D341Med (cell line): ENCODE measurements at places on chromosomes 6 and 20.

GRCh38 chr6:112562301-112563231, 215.4 kb downstream of the RFPL4B start:
- DNase-seq = no peak

DNA sequence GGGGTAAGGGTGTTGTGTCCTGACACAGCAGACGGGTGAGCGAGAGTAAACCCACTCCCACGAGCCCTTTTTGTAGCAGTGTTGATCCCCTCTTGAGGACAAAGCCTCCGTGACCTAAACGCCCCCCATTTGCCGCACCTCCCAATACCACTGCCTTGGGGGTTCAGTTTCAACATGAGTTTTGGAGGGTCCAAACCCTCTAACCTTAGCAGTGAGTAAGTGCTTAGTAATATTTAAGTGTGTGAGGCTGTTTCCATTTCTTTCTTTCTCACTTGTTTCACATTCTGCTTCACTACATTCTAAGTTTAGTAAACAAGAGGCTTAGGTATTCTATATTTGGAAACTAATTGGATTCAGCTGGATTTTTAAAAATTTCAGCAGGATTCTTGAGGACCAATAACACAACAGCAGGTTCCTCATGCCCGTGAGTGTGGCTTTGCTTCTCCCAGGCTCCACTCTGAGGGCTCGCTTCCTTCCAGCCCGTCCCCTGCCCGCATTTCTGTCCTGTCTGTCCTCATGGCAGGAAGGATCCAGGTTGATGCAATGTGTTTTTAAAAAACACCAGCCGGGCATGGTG, 41.2 kb downstream of the SNX9 start:
- no peak for DNase-seq

- DNase-seq = peak; percentile 58
These were observed 28.7 kb downstream of the PTPRK start for GRCh38 chr6:128491610-128492206.

GRCh38 chr6:34723203-34723602, 26.6 kb upstream of the ILRUN start:
- no peak for DNase-seq

GRCh38 chr20:9369557-9369956, 144.8 kb upstream of the LAMP5 start:
- DNase-seq = no peak

- DNase-seq = no peak
These were observed 5.6 kb downstream of the TFAP2A start for GRCh38 chr6:10409233-10409721.

DNA sequence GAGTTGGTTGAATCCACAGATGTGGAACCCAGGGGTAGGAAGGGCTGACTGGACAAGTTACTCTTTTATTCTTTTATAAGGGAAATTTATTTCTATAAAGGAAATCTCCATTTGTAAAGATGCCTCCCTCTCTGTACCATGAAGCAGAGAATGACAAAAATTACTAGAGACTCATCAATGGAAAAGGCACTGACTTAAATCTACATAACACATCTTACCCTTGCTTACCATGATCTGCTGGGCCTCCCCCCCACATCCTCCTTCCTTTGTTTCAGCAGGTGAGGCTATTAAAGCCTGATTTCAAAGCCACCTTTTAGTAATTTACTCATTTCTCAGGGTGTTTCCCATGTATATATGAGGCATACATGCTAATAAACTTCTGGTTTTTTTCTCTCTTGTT, 130.2 kb upstream of the HDDC2 start:
- no peak for DNase-seq

- DNase-seq = no peak
These were observed 11.6 kb downstream of the DUSP15 start for GRCh38 chr20:31858760-31859083.

DNA sequence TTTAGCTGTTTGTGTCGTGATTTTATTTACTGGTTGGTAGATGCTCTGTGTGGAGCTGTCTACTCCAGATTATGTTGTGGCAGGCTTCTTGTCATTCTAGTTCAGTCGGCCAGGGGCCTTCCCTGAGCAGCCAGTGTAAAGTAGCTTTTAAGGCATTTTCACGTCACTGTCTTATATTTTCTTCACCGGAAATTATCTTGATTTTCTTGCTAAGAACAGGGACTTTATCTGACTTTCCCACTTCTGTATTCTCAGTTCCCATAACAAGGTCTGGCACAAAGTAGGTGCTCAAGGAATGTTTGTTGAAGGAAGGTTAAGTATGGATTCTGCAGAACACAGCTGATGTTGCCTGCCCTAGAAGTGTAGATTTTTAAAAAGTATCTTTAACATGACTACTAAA, 868 bp downstream of the LTV1 start:
- no peak for DNase-seq

- no peak for DNase-seq
These were observed 616.2 kb downstream of the EPM2A start for GRCh38 chr6:145119081-145119480.

GRCh38 chr6:125067552-125067951, 86.0 kb upstream of the TPD52L1 start:
- no peak for DNase-seq

GRCh38 chr6:125872259-125872921, 81.6 kb downstream of the NCOA7 start:
- DNase-seq = no peak

- no peak for DNase-seq
These were observed at the start of gene CRISP2 for GRCh38 chr6:49713346-49713745. TSS of gene CRISP2 (minus strand) at chr6:49713543. CDS start at chr6:49709196, 4,347 bp downstream.

DNA sequence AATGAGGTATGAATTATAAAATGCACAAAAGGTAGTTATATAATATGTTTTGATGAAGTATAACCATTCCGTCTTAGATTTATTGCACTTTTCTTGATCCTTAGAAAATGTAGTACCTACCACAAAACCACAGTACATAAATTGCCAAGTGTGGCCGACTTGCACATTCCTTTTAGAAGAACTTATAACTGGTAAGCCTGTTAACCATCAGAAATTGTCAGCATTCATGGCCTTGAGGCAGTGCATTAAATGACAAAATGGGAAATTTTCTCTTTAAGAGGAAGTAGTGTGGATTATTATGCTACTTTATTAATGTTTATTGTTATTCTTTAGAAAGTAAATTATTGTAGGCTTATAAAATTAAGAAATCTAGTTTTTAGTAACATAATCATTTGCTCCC, 29.6 kb downstream of the TAB2 start:
- no peak for DNase-seq

DNA sequence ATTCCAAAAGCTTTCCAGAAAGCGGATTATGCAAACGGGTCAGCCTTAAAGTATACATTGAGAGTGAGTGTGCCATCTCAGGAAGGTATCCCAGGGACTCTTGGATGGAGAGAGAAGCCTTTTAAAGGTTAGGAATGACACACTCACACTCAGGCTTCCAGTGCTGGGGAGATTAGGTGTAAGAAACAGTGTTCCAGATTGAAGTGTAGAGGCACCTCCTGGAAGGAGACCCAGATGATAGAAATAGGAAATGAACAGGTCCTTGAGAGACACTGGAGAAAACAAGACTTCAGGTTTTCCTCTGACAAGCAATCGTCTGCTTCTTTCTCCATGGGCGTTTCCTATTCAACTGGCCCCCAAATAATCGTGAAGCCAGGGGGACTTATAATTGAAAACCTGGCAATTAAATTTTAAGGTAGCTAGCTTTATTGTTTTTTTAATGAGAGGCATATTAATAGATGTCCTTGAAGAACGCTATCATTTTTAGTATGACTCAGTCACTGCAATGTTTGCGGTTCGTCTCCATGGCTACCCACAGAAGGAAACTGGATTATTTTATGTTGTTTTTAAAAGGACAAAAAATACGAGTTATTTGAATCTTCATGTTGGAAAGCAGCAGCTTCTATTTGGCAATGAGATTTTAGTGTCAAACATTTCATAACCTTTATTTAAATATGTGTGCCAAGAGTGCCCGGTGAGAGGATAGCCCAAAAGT, 85.3 kb downstream of the TRMT6 start:
- DNase-seq = no peak

GRCh38 chr6:126300126-126300525, 39.8 kb upstream of the CENPW start:
- no peak for DNase-seq

DNA sequence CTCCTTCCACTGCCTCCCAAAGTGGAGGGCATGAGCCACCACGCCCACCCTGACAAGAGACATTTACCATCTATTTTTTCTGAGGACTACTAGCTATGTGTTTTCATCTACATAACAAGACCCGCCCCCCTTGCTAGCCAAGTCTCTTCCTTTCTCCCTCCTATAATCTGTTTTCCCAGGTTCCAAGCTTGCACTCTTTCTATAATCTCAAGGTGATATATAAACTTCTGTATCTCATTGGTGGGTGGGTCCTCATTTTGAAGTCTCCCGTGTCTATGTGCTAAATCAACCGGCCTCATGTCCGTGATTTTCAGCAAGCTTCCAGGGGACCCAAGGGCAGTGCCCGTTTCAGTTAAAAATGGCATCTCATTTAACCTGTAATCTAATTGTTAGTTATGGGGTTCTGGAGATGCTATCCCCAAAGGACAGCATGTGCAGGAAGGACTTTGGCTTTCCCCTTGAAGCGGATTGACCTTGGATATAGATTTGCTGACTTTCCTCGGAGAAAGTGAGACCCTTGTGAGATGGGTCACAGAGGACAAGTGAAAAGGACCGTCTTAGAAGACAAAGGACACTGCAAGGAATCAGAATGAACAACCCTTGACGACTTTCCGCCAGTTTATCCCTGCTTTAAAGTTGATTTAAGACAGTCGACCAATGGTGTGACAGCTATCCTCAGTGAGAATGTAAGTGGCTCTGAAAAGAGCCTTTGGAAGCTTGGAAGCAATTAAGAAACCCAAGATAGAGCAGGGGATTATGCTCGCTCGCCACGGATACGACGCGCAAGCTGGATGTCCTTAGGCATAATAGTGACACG, 22.4 kb downstream of the OR2B2 start:
- no peak for DNase-seq

DNA sequence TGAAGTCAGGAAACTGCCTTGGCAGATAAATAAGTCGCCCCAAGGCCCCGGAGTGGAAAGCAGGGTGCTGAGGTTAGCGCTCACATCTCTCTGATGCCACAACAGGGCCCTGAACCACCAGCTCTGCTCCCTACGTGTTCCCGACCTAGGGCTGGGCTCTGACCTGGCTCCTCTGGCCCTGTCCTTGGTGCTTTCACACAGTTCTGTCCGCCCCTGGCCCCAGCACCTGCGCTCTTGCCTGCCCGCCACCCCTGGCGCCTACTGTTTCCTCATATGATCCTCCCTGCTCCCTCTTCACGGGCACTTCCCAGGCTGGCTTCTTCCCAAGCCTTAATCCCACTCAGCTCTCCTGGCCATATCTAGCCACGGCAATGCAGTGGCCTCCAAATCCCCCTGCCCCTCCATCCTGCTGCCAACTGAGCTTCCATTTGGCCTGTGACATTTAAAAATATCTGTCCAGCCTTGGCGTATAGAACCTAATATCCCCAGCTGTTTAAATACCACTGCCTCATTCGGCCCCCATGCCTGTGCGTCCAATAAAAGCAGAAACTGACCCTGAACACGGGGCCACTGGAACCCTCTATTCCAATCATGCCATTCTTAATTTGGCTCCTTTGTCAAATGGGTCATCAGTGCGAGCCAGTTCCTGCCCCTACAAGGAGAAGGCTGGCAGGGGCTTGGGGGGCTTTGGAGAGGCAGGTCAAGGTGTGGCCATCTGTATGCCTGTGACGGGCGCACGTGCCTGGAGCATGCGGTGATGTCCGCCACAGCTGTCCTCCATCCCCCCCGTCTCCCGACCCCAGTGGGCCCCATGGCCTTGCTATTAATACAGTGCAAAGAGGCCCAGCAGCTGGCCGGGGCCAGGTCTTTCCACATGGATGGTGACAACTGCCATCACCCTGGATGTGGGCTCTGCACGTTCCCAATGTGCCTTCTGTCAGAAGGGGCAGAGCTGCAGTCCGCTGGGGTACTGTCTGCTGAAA, 27.7 kb downstream of the GNAS-AS1 start:
- DNase-seq = no peak

DNA sequence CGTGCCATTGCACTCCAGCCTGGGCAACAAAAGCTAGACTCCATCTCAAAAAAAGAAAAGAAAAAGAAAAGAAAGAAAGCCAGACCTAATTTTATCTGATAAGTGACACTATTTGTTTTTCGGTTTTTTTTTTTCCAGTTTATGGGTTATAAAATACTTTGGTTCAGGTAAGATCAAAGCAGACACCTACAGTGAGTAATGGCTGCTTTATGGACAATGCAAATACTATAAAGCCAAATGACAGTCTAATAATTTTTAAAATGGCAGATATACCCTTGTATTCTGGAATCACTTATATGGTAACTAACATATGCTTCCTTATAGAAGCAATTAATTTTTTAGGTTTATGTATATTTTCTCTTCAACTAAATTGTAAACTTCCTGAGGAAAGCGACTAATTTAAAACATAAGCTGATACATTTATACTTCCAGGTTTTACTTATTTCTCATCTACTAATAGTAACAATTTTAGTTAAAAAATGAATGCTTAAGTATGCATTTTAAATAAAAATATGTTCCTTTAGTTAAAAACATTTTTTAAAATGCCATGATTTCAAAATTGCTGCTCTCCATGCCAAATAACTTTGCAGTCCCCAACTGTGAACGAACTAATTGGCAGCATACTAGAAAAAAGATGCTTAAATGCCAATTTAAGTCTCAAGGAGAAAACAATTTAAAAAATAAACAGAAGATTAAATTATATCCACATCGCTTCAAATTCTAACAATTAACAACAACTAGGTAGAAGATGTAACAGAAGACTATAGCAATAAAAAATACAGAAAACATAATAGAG, 38.5 kb downstream of the KIAA0319 start:
- no peak for DNase-seq

DNA sequence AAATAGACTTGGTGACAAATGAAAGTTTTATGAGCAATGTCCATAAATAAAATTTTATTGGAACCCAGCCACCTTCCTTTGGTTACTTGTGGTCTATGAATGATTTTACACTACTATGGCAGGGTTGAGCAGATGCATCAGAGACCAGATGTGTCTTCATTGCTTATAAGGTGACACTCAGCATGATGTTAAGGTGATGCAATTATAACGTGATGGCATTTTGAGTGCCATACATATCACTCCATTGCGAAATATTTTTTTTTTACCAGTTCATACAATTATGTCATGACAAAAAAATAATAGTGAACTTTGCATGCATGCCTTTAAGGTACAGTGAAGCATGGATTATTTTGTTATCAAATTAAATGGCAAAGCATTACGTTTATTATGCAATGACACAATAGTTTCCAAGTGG, 96.0 kb downstream of the ADTRP start:
- DNase-seq = no peak

GRCh38 chr6:161745128-161745527, 471.3 kb upstream of the AGPAT4 start:
- no peak for DNase-seq

GRCh38 chr20:30486103-30486478, 771.4 kb upstream of the DEFB115 start:
- DNase-seq = peak; percentile 2

DNA sequence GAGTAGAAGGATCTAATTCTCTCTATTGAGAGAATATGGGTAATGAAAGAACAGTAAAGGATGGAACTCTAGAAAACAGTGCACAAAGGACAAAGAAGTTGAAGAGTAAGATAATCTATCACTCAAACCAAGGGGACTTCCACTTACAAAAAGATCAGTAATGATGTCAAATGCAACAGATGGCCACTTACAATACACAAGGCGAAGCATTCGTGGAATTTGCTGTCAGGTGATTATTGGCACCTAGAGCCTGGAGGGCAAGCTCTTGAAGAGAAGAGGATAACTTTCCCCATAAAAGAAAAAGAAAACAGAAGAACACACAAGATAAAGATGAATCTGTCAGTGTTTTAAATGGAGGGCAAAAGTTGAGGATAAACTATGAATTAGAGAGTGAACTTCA, 256.0 kb upstream of the TCF21 start:
- DNase-seq = no peak

GRCh38 chr20:32495217-32495565, 89.9 kb downstream of the NOL4L start:
- no peak for DNase-seq
